COLO829 (cell line): ENCODE measurements at places on chromosomes 2 and 18.

DNA sequence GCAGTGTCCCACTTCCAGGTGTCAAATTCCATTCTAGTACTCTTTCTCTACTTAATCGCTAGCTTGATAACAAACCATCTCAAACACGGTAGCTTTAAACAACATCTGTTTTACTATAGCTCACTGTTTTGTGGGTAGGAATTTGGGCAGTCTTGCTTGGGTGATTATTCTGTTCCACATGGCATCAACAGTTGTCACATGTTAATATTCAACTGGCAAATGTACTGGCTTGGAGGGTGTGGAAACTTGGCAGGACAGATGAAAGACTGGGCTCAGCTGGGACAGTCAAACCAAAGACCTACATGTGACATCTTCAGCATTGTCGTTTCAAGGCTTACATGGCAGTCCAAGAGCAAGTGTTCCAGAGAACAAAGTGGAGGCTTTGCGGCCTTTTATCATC is 241.8 kb downstream of the PTH2R start:
- DNase-seq, result no peak

DNA sequence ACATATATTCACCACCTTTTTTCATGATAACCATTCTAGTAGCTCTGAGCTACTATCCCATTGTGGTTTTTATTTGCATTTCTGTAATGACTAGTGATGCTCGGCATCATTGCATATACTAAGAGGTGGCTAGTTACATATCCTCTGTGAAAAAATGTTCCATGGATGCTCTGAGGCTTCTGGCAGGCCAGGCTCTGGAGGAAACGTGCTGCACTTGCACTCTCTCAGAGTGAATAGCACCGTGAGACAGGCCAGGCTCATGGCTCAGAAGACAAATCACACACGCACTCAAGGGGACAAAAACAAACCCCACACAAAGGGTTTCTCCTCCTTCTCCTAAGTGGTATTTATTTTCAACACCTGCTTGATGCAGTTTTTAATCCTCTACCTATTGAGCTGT is 1085.3 kb upstream of the CNTNAP5 start:
- DNase-seq, result no peak

DNA sequence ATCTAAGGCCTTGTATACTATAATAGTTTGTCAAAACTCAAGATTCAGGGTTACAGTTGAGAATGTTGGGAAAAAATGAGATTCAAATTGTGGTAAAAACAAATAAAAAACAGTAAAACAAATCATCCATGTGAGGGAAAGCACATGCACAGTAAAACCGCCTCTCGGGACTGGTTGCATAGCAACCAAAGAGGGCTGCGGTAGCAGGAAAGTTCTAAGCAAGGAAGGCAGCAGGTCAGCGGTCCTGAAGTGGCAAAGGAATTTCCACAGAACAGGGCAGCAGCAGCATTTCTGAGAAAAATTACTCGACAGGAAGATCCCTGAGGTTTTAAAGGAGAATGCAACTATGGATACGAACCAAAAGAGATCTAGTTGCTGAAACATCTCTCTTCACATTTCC is 93.7 kb downstream of the DYNAP start:
- DNase-seq, result peak; percentile 6

- no peak for DNase-seq
Observed at GRCh38 chr2:16294791-16295190, 354.4 kb downstream of the MYCN start.

GRCh38 chr2:120758181-120759144 is 22.8 kb downstream of the GLI2 start:
- no peak for DNase-seq

GRCh38 chr18:3367491-3368091 is 82.4 kb upstream of the TGIF1 start:
- DNase-seq, result no peak

DNA sequence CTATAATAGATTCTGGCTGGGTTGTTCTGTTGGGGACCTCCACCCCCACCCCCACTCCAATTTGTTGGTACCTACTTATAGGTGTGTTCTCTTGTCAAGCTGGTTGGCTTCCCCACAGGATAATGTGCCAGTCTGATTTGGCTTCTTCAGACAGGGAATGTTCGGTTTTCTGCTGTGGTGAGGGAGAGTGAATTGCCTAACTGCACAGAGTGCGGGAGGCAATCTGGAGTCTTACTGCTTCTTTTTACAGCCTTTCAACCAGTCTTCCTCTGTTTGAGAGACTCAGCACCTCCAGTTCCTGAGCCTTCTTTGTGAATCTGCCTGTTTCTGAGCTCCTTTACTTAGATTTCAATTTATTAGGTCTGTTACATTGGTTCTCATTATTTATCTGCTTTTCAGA is 27.4 kb upstream of the SNORC start:
- DNase-seq, result no peak

DNA sequence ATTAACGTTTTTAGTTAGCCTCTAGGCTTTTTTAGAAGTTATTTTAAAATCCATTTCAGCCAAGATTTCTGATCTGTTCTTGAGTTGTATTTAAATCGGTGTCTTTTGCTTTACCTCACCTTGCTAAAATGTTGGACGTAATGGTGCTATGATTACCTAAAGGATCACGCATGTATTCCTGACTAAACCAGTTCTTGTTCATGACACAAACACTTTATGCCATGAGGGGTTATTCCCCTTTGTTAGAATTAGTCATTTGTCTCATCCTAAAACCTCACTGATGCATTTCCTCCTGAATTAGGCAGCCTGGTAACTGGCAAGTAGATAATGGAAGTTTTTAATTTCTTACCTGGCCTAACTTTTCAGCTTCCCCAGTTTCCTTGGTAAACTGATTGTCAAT is 185.4 kb upstream of the TANK start:
- no peak for DNase-seq

DNA sequence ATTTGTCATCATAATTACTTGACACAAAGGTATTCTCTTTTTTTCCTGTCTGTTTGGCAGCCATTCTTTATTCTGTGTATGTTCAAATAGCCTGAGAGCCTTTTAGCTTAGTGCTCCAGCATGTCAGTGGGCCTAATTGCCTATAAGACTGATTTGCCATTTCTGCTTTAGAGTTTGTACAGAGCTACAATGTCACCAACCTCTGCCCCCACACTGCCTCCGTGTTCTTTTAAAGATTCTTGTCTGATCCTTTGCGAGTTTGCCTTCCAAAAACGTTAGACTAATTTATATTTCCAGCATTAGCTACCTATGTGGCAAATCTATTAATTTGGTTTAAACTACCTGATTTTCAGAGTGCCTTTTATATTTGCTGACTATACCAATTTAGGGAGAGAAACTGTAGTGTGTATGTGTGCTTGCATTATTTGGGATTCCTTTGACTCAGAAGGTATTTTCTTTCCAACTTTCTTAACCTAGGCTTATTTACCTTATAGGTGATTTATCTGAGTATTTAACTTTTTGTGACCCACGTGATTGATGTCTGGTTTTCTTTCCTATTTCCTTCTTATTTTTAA is 70.8 kb downstream of the FAM117B start:
- no peak for DNase-seq

DNA sequence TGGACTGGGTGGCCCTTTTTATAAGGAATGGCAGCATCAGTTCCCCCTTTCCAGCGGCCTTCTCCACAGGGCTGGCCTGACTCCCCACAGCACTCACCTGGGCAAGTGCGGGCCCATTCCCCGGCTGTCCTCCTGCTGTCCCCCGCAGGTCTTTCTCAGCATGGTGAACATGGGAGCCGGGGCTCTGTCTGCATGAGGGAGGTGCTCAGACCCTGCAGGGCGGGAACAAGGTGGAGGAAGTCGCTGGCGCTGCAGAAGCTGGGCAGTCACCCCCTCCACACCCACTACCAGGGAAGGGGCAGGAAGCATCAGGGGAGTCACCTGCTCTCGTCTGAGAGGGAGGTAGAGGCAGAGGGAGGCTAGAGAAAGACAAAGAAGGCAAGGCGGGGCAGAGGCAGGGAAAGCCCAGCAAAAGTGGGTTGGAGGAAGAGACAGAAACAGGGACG is 12.2 kb downstream of the HES6 start:
- no peak for DNase-seq

- DNase-seq, result no peak
Observed at GRCh38 chr2:171109571-171109970, 51.1 kb downstream of the TLK1 start.

DNA sequence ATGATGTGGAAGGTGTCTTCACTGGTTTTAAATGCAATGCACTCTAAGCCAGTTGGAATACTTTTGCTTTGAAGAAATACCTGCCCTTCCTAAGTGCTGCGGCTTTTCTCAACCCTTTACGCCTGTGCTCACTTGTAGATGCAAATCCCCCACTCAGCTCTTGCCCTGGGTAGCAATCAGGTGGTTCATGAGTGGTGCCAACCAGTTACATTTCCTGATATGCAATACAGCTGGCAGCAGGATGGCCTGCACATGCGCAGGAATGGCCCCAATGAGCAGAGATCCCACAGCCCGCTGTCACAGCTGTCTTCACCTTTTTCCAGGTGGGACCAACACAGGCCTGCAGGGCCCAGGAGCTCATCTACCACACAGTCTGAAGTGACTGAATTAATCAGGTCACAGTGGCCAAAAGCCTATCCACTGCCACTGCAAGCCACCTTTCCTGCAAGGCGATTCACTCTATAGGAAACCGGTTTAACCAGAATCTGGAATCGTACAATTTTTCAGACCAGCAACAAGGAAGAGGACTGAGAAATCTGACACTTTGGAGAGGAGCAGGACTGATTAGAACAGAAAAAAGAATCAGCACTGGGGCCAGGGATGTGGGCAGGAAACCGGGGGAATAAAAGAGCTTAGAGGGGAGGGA is 247.8 kb downstream of the MYT1L start:
- no peak for DNase-seq
